Activated CD4-positive, alpha-beta memory T cell treated with anti-CD3 and anti-CD28 coated beads, Interleukin-2, amount 10 ng/mL, durations not matched to agents 7 days and 5 days (primary cell): ENCODE measurements at places on chromosomes 2 and 18. TPM values are rescaled to one million over a fixed set of nuclear protein-coding genes. Genes with fewer than 3 reads are reported as not detected.

Gene SLC8A1
- 0.25 TPM for total RNA-seq

Gene ANKRD30B
- not detected for total RNA-seq

Gene CHRND
- not detected for total RNA-seq

Gene ASXL3
- not detected for total RNA-seq

Gene G6PC2
- not detected for total RNA-seq

Gene CFC1
- total RNA-seq, result not detected

Gene SP140L
- 85.2 TPM for total RNA-seq

Gene FAHD2B
- 22.0 TPM for total RNA-seq

DNA sequence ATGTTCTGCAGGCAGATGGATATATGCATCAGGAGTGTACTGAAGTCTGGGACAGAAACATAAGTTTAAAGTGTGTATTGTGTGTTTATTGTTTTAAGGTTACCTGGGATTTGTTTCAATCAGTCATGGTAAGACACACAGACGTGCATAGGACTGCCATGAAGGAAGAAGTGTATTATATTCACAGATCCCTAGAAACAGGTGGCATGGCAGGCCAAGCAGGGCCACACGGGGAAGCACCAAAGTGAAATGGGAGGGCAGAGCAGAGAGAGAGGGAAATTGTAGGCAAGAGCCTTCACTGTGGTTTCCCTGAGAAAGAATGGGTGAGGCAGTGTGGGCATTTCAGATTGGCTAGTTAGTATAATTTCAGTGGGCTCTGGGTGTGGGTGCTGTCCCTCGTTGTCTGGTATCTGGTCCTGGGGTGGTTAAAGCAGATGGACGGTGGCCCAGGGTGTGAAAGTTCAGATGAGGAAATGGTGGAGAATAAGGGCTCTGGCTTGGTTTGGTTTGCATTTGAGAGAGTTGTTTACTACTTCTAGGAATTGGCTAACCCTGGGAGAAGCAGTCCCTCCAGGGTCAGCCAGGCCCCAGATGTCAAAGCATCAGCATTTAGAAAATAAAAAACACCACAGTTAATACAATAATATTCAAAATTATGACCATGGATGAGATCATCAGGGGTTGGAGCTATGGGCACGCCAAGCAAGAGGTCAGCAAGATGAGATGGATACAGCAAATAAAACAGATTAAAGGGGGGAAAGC lies 160.0 kb downstream of the LRRC30 start:
- H3K4me3 ChIP-seq, result no peak overlapping the region
- H3K27me3 ChIP-seq, result no peaks in the 10 kb centered on the region
- no peak overlapping the region for H3K27ac ChIP-seq
- H3K4me1 ChIP-seq, result no peaks in the 10 kb centered on the region
- DNase-seq, result no peak

GRCh38 chr2:102021779-102022178 lies 30.0 kb downstream of the IL1R2 start:
- no peaks in the 10 kb centered on the region for H3K36me3 ChIP-seq
- peaks cover 2% of the 10 kb centered on the region for H3K27me3 ChIP-seq
- peaks cover 17% of the 10 kb centered on the region for H3K4me1 ChIP-seq
- no peak for DNase-seq
- H3K27ac ChIP-seq, result no peak overlapping the region

GRCh38 chr2:8926356-8926755 lies 77.1 kb downstream of the MBOAT2 start:
- no peaks in the 10 kb centered on the region for H3K27me3 ChIP-seq
- peaks cover 4% of the 10 kb centered on the region for H3K4me1 ChIP-seq
- H3K36me3 ChIP-seq, result no peaks in the 10 kb centered on the region
- DNase-seq, result no peak
- H3K4me3 ChIP-seq, result no peak overlapping the region
- H3K27ac ChIP-seq, result no peak overlapping the region

- H3K27ac ChIP-seq, result no peak overlapping the region
- H3K4me1 ChIP-seq, result peaks cover 31% of the 10 kb centered on the region
- H3K4me3 ChIP-seq, result no peak overlapping the region
- DNase-seq, result no peak
Measured at GRCh38 chr2:144217853-144218633, 301.9 kb downstream of the ZEB2 start.

- no peak overlapping the region for H3K27ac ChIP-seq
- H3K4me3 ChIP-seq, result no peak overlapping the region
- H3K4me1 ChIP-seq, result no peaks in the 10 kb centered on the region
- H3K27me3 ChIP-seq, result no peaks in the 10 kb centered on the region
Measured at GRCh38 chr2:222492683-222493082, 68.3 kb downstream of the SGPP2 start.

GRCh38 chr2:228321015-228321414 lies 139.5 kb upstream of the SPHKAP start:
- no peak overlapping the region for H3K4me3 ChIP-seq
- H3K4me1 ChIP-seq, result no peaks in the 10 kb centered on the region
- H3K27me3 ChIP-seq, result no peaks in the 10 kb centered on the region
- H3K27ac ChIP-seq, result no peak overlapping the region

- peaks cover 14% of the 10 kb centered on the region for H3K36me3 ChIP-seq
- no peak for DNase-seq
- no peak overlapping the region for H3K4me3 ChIP-seq
- peaks cover 22% of the 10 kb centered on the region for H3K4me1 ChIP-seq
Measured at GRCh38 chr2:134621939-134622705, 96.7 kb downstream of the TMEM163 start.

DNA sequence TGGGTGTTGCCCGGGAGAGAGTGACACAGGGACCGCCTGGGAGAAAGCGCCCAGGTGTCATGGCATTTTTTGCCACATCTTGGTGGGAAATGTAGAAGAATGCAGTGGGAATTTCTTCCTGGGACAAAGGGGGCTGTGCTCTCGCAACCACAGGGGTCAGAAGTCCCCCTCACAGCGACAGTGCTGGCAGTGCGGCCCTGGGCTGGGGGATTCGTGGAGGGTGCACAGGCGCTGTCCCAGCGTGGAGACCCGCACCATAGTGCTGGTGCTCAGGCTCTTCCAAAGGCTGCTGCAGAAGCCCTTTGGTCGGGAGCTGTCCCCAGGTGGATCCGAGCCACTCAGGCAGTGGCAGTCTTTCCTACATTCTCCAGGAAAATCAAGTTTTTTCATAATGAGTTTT lies 128.8 kb upstream of the SOX11 start:
- H3K4me3 ChIP-seq, result no peak overlapping the region
- H3K27me3 ChIP-seq, result no peaks in the 10 kb centered on the region
- H3K36me3 ChIP-seq, result no peaks in the 10 kb centered on the region
- no peaks in the 10 kb centered on the region for H3K4me1 ChIP-seq
- DNase-seq, result no peak
- no peak overlapping the region for H3K27ac ChIP-seq

DNA sequence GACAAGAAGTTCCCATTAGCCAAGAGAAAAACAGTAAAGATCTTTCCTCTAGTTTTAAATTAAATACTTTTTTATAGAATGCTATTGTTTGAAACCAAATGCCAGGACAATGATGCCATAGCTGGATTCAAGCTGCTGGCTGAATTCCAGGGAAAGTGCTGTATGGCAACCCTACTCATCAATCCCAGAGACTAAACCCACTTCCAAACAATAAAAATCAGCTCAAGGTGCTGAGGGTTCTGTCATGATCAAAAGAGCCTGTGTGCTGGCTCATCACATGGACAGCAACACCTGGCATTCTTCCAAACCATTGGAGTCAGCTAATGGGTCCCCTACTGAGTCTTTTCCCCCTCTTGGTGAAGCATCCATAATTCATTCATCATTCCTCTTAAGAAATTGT lies 53.7 kb upstream of the PARD3B start:
- H3K4me3 ChIP-seq, result no peak overlapping the region
- no peaks in the 10 kb centered on the region for H3K4me1 ChIP-seq
- no peak overlapping the region for H3K27ac ChIP-seq
- H3K27me3 ChIP-seq, result peaks cover 8% of the 10 kb centered on the region
- no peak for DNase-seq

- no peaks in the 10 kb centered on the region for H3K36me3 ChIP-seq
- no peak overlapping the region for H3K4me3 ChIP-seq
- no peaks in the 10 kb centered on the region for H3K4me1 ChIP-seq
- no peak for DNase-seq
- no peak overlapping the region for H3K27ac ChIP-seq
- H3K27me3 ChIP-seq, result peaks cover 6% of the 10 kb centered on the region
Measured at GRCh38 chr2:158776231-158776630, 18.9 kb upstream of the DAPL1 start.

GRCh38 chr18:34086370-34086769 lies 138.3 kb downstream of the NOL4 start:
- H3K27me3 ChIP-seq, result no peaks in the 10 kb centered on the region
- H3K4me1 ChIP-seq, result no peaks in the 10 kb centered on the region
- no peak overlapping the region for H3K4me3 ChIP-seq
- no peaks in the 10 kb centered on the region for H3K36me3 ChIP-seq
- no peak for DNase-seq

DNA sequence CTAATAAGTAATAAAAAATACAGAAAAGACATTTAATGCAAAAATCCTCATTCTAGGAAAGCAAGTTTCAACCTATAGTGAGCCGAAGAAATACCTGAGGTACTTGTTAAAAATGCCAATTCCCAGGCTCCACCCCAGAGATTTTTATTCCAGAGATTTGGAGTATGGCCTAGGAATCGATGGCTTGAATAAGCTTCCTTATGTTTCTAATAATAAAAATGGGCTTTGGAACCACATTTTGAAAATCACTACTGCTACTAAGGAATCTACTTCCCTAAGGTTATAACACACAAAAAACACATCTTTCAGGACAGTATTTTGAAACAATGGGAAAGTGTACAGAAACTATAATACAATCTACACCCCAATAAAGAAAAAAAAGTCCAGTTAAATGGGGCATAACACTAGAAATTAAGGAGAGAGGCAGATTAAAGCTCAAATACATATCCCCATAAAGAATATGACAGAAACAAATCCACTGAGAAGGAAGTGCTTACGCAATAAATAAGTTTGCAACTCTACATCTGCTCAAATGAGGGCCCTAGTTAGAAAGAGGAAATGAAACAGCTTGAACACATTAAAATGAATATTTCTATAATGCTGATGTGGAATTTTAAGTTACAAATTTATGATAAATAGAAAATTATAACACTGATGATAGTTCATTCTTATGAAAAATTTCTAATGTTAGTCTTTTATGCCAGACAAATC lies 103.7 kb downstream of the EPB41L3 start:
- H3K36me3 ChIP-seq, result no peaks in the 10 kb centered on the region
- H3K4me1 ChIP-seq, result no peaks in the 10 kb centered on the region
- H3K4me3 ChIP-seq, result no peak overlapping the region
- H3K27ac ChIP-seq, result no peak overlapping the region
- DNase-seq, result no peak
- no peaks in the 10 kb centered on the region for H3K27me3 ChIP-seq

DNA sequence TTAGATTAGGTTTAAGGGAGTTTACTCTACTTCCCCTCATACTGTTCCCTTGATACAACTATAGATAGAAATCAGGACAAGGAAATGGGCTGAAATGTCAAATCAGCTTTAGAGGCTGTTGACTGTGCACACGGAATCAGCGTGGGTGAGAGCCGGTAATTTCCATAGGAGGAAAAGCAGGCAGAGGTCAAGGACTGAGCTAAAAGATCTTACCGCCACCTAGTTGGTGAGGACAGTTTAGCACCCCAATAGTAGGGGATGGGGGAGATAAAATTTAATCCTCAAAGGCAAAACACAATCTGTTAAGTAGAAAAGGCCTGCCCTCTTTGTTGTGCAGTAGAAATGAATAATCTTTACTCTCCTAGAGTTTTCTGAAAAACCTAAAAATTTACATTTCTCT lies 1154.5 kb upstream of the CHAC2 start:
- no peaks in the 10 kb centered on the region for H3K4me1 ChIP-seq
- no peaks in the 10 kb centered on the region for H3K27me3 ChIP-seq
- H3K36me3 ChIP-seq, result no peaks in the 10 kb centered on the region
- DNase-seq, result no peak

GRCh38 chr2:142188562-142188961 lies 57.7 kb upstream of the LRP1B start:
- no peaks in the 10 kb centered on the region for H3K27me3 ChIP-seq
- H3K4me3 ChIP-seq, result no peak overlapping the region
- no peaks in the 10 kb centered on the region for H3K36me3 ChIP-seq
- no peak overlapping the region for H3K27ac ChIP-seq

DNA sequence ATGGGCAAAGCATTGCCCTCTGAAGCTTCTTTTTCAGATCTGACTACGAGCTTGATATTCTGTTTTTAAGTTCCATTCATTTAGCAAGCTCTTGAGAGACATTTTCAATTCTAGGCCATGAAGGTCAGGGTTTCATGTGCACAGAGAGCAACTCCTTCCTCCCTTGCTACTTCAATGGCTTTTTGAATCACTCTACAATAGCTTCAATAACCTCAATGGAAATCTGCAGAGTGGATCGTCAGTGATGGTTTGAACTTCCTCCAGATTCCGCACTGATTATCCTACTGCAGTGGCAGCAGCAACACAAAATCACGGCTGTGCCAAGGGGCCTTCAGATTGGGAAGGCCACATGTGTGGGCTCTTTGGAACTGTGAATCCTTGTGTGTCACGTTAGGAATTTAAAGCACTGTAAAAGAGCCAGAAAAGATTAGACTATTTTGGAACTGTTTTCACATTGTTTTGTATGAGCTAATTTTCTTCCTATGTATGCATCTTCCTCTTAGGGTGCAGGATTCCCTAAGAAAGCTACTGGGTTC lies 88.4 kb upstream of the MGAT4A start:
- peaks cover 31% of the 10 kb centered on the region for H3K27me3 ChIP-seq
- peaks cover 2% of the 10 kb centered on the region for H3K36me3 ChIP-seq
- H3K27ac ChIP-seq, result no peak overlapping the region
- no peak for DNase-seq

- no peak overlapping the region for H3K27ac ChIP-seq
- no peaks in the 10 kb centered on the region for H3K4me1 ChIP-seq
- H3K27me3 ChIP-seq, result no peaks in the 10 kb centered on the region
- H3K4me3 ChIP-seq, result no peak overlapping the region
- H3K36me3 ChIP-seq, result no peaks in the 10 kb centered on the region
Measured at GRCh38 chr2:234887195-234887594, 64.6 kb upstream of the SH3BP4 start.

- H3K36me3 ChIP-seq, result peaks cover 31% of the 10 kb centered on the region
- H3K27ac ChIP-seq, result no peak overlapping the region
Measured at GRCh38 chr2:6828299-6828584, 37.5 kb downstream of the CMPK2 start.

GRCh38 chr2:73911548-73912208 lies 15.0 kb upstream of the DGUOK start:
- H3K4me3 ChIP-seq, result no peak overlapping the region
- H3K36me3 ChIP-seq, result no peaks in the 10 kb centered on the region
- peaks cover 2% of the 10 kb centered on the region for H3K27me3 ChIP-seq
- H3K27ac ChIP-seq, result no peak overlapping the region
- no peak for DNase-seq

GRCh38 chr2:69436596-69436937 lies 668 bp downstream of the NFU1 start:
- no peaks in the 10 kb centered on the region for H3K27me3 ChIP-seq
- H3K4me3 ChIP-seq, result peak overlapping the region; percentile 94
- H3K27ac ChIP-seq, result peak overlapping the region; percentile 96
- H3K36me3 ChIP-seq, result peaks cover 8% of the 10 kb centered on the region
- peaks cover 33% of the 10 kb centered on the region for H3K4me1 ChIP-seq
- DNase-seq, result no peak

DNA sequence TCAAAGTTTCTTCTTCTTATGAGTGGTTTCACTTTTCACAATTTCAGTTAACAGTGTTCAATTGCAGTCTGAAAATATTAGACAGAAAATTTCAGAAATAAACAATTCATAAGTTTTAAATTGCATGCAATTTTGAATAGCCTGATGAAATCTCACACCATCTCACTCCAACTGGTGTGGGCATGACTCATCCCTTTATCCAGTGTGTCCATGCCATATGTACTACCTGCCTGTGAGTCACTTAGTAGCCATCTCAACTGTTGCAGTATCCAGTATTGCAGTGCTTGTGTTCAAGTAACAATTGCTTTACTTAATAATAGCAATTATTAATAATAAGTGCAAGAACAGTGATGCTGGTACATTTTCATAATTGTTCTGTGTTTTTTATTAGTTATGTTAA lies 1202.5 kb downstream of the DSC3 start:
- H3K4me1 ChIP-seq, result no peaks in the 10 kb centered on the region
- no peak for DNase-seq
- H3K27me3 ChIP-seq, result no peaks in the 10 kb centered on the region
- H3K4me3 ChIP-seq, result no peak overlapping the region
- H3K27ac ChIP-seq, result no peak overlapping the region
- H3K36me3 ChIP-seq, result no peaks in the 10 kb centered on the region
